Activated CD4-positive, alpha-beta memory T cell treated with anti-CD3 and anti-CD28 coated beads for 36 hours (primary cell): ENCODE measurements at places on chromosomes 4 and X.

DNA sequence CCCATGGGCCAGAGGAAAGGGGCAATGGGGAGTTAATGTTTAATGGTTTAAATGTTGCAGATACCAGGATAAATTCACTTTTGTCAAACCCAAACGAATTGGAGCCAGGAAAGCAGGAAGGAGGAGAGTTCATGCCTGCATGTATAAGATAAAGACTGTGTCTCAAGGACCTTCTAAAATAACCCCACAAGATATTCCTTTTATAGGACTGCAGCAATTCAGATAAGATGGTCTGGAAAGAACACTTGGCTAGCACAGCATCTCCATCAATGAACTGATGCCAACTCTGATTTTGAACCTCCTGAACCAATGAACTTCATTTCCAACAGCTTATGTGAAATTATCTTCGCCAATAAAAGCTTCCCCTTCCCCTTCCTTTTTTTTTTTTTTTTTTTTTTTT, 31.3 kb upstream of the LONRF3 start:
- no peak for DNase-seq

- peak; percentile 64 for DNase-seq
These were observed 5.6 kb downstream of the CYSLTR1 start for GRCh38 chrX:78321809-78322208.

DNA sequence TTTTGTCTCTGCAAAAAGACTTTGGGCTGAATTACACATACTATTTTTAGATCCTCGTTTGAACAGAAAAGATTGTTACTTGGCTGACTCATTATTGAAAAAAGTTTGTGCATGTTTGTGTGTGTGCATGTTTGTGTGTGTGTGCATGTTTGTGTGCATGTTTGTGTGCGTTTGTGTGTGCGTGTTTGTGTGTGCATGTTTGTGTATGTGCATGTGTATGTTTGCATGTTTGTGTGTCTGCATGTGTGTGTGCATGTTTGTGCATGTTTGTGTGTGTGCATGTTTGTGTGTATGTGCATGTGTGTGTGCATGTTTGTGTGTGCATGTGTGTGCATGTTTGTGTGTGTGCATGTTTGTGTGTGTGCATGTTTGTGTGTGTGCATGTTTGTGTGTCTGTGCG, 201.1 kb upstream of the FAT1 start:
- no peak for DNase-seq

- peak; percentile 86 for DNase-seq
These were observed 65.0 kb downstream of the COQ2 start for GRCh38 chr4:83219344-83220331.

DNA sequence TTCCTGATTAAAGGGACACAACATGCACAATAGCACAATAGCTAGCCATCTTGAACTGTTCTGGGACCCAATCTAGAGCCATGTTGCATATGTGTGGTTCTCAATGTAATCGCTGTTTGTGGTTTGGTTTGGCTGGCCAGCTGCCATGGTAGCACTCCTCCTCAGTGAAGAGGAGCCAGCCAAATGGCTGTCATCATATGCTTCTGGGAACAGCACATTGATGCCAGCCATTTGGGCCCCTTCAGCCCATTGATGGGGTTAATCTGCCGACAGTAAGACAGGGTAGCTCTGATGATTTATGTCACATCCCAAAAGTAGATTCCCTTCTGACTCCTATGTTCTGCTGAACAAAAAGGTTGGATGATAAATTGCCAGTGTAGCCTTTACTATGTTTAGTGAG, 48.5 kb downstream of the AWAT2 start:
- DNase-seq = no peak

GRCh38 chrX:45068569-45068968, 132.1 kb downstream of the DIPK2B start:
- no peak for DNase-seq

DNA sequence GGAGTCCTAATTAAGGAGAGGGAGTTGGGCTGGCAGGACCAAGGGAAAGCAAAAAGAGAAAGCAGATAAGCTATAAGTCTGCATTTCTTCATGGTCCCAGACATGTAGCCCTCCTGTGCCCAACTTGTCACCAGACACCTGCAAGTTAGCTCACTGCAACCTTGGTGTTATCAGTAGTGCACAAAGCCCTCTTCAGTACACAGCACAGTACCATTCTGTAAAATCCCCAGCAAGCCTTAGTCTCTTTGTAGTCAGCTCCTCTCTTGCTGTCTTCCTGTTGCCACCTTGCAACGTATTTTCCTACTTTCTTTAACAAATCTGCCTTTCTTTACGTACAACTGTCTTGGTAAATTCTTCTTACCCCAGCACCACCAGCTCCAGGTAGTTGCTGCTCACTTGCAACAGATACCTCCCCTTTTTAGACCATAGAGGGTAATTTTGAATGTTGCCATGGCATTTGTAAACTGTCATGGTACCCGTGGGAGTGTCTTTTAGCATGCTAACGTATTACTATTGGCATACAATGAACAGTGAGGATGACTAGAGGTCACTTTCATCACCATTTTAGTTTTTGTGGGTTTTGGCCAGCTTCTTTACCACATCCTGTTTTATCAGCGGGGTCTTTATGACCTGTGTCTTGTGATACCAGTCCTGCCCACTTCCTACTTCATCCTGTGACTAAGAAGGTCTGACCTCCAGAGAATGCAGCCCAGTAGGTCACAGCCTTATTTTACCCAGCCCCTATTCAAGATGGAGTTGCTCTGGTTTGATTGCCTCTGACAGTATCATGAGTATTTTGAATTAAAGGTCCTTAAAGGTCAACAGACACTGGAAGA, 28.3 kb upstream of the AP1S2 start:
- DNase-seq = no peak

DNA sequence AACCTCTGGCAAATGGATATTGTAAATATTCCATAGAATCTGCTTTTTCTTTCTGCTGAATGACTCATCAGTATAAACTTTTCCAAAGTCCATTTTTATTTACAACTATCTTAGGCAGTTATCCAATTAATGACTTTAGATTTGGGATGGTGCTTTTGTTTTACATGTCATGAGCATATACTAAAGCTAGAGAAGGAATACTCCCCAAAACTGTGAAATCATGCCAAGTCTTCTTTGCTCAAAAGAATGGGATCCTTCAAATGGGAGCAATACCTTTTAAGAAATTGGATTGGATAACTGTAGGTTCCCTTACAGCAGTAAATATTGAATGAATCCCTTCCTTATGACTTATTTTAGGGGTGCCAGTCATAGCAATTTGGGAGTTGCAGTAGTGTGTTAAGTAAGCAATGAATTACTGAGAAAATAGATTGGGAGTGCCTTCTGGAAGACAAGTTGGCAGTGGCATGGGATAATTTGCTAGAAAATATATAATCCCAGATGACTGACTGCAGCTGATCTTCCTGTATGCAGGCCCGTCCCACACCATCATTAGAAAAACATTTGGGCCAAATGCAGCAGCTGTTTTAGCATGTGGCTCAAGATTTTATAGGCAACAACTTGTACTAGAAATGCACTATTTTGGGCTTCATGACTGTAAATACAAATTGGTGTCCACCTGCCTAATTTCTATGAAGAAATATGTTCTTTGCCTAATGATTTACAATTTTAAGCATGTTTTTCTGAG, 2.8 kb downstream of the TMPRSS11D start:
- no peak for DNase-seq

DNA sequence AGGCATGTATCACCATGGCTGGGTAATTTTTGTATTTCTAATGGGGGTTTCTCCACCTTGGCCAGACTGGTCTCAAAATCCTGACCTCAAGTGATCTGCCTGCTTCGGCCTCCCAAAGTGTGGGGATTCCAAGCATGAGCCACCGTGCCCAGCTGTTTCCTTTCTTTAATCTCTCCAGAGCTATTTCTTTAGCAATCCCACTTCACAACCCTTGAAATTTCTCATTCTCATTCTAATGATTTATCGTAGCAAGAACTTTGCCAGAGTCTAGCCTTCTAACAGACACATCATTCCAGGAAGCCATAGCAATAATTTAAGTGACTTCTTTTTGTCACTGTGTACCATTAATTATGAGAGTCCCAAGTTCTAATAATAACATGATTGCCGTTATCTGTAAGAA, 68.6 kb downstream of the RXFP1 start:
- no peak for DNase-seq

GRCh38 chr4:135371137-135371536, 1169.5 kb upstream of the PABPC4L start:
- DNase-seq = peak; percentile 10

DNA sequence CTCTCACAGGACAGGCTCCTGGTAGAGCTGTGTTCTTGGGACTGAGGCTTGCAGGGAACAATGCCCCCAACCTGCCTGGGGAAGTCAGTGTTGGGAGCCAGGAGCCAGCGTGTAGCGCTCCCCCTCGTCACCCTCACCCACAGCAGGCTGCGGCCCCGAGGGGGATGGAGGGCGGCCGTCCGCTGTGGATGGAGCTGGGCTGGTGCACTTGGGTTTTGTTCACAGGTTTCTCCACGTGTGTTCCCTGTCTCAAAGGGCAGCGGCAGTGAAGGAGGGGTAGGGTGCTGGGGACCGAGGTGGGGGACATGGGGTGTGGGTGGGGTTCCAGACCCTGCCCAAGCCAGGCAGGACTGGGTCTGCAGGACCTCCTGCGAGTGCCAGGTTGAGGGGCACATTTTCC, 69.1 kb downstream of the RGS12 start:
- no peak for DNase-seq

GRCh38 chrX:131633285-131633917, 89.5 kb downstream of the OR13H1 start:
- DNase-seq = peak; percentile 44

DNA sequence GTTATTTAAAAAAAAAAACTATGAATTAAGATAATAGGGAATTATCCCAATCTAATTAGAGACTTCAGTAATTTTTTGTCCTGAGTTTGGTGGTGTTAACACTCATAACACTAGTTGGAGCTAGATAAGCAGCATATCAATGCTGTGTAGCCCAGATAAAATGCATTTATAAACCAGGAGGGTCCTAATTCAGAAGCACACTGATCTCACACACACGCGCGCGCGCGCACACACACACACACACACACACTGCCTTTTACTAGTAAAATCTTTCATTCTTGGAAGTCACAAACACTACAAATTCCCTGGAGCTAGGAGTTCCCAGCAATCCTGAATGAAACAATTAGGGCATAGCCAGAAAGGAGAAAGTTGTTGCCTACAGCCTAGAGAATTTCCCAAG, 3.2 kb downstream of the UNC5C start:
- DNase-seq = no peak

GRCh38 chr4:22091906-22092305, 143.3 kb upstream of the KCNIP4 start:
- DNase-seq = no peak

DNA sequence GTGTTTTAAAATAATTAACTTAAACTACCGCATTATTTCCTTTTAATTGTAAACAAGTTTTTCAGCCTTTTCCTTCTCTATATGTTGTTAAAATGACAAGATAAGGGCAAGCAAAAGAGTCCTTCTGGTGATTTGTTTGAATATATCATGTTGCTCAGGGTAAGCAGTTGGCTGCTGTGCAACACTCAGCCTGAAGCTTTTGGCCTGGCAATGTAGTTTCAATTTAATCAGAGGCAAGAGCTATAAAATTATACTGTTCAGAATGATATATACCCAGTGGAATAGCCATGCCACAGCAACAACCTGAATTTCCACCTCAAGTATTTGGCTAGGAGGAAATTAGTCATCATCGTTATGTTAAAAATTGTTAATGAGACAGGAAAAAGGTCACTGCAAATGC, 53.4 kb downstream of the GRXCR1 start:
- no peak for DNase-seq

GRCh38 chr4:150782921-150783320, 201.0 kb downstream of the MAB21L2 start:
- DNase-seq = no peak

DNA sequence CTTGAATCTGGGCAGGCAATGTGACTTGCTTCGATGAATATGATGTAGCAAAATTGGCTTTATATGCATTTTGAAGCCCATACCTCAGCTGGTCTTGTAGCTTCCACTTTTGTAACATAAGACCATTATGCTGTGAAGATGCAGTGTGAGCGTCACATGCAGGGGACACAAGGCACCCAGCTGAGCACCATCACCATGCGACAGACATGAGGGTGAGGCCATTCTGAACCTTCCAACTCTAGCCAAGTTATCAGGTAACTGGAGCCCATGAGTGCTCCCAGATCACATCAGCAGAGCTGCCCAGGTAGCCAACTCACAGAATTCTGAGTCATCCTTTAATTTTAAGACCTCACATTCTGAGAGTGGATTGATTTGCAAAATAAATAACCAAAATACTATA, 705.9 kb downstream of the FSTL5 start:
- DNase-seq = no peak

- no peak for DNase-seq
These were observed 12.7 kb downstream of the NUDT6 start for GRCh38 chr4:122909683-122910082.

GRCh38 chr4:31334086-31334910, 614.1 kb downstream of the PCDH7 start:
- DNase-seq = no peak

- DNase-seq = no peak
These were observed 1068.8 kb downstream of the ARAP2 start for GRCh38 chr4:35175487-35175886.

GRCh38 chr4:39539089-39539611, 11.9 kb upstream of the UGDH start:
- no peak for DNase-seq

DNA sequence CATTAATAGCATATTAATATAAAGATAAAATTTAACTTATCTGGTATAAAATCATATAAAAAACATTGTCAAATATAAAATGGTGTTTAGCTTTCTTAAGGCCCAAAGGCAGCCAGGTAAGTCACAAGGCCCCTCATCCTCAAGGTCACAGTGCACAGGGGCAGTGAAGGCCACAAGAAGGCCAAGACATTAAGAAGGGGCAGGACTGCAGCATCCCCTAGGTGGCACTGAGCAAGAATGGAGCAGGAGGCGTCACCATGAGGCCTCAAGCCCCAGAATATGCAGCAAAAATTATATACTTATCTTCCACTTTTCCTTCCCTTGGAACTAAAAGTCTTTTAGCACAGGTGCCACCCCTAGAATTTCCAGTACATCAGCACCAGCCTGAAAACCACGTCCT, 49.5 kb upstream of the MAGEA8 start:
- no peak for DNase-seq

GRCh38 chr4:145302725-145303124, 122.3 kb upstream of the OTUD4 start:
- DNase-seq = no peak

GRCh38 chrX:72045141-72045540, 86.6 kb downstream of the RTL5 start:
- DNase-seq = no peak

- DNase-seq = no peak
These were observed 156.3 kb downstream of the BCOR start for GRCh38 chrX:39941332-39941920.

- no peak for DNase-seq
These were observed 74.6 kb upstream of the NWD2 start for GRCh38 chr4:37169956-37170355.

DNA sequence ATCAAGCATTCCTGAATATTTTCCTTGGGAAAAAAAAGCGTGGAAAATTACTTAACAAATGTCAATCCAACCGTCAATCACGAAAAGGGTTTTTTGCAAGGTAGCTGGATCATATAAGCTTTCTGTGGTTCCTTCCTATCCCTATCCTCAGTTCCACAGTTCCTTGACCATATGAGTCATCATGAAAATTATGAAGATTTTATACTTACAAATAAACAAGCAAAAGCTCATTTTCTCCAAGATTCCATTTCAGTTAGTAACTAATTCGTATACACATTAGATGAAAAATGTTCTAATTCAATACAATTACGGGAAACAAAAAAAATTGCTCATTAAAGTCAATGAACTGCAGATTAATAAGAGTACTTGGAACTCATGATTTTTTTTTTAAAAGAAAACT, 228.8 kb downstream of the NSUN7 start:
- DNase-seq = no peak

- no peak for DNase-seq
These were observed 15.2 kb downstream of the HSD17B11 start for GRCh38 chr4:87375719-87376291.
